Activated T-cell treated with anti-CD3 and anti-CD28 coated beads for 4 hours (primary cell): ENCODE measurements at places on chromosomes 2 and 18.

DNA sequence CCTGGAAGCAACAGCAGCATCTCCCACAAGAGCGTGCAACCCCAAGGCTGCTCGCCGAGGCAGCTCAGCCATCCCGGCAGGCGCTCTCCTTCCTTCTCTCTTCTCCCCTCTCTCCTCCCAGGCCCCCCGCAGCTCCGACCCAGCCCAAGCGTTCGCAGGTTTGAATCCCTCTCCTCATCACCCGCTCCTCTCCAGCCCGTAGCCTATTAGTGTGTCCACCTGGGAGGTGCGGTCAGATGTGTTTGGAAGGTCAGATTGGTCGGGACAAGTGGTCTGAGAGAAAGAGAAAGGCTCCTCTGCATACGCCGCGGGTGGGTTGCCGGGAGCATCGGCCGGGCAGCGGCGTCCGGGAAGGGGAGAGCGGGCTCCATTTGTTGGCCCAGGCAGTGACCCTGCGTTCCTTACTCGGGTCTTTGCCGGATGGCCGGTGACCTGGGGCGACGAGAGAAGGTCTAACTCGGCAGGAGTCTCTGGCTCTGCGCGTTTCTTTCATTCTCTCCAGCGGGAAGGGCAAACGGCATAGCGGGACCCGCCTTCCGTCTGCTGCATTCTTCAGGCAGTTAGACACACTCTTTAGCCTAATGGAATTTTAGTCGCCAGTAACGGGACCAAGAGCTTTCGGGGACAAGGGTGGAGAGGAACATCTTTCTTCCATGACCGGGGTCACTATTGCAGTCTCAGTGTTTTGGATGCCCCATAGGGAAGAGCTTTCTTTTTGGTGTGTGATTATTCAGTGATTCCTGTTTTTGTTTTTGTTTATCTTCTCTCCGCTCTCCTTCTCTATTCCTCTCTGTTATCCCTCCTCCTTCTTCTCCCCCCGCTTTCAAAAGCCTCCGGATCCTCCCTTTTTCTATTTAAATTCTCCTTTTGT lies 1.1 kb upstream of the TMEFF2 start:
- DNase-seq, result no peak

- DNase-seq, result no peak
These were observed 1306.8 kb upstream of the NXPH2 start for GRCh38 chr2:140086964-140087363.

GRCh38 chr2:98317214-98317613 lies 29.0 kb upstream of the CNGA3 start:
- no peak for DNase-seq

GRCh38 chr2:26709323-26710110 lies 17.0 kb downstream of the KCNK3 start:
- DNase-seq, result no peak

DNA sequence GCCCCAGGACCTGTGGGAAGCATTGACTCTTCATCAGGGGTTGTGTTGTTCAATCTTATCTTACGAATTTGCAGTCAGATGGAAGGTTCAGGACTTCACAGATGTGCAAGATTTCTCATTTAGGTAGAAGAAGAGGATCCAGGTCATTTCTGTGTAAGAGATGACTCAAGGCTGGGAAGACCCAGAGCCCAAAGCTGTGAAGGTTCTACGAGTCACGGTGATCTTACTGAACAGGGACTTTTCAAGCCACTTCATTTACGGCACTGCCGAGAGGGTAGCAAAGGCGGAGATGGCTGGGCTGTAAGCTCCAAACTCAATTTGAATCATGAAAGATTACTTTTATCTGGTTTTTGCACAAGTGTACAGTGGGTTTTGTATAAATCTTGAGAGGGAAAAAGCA lies 228.0 kb upstream of the MEX3C start:
- DNase-seq, result no peak

DNA sequence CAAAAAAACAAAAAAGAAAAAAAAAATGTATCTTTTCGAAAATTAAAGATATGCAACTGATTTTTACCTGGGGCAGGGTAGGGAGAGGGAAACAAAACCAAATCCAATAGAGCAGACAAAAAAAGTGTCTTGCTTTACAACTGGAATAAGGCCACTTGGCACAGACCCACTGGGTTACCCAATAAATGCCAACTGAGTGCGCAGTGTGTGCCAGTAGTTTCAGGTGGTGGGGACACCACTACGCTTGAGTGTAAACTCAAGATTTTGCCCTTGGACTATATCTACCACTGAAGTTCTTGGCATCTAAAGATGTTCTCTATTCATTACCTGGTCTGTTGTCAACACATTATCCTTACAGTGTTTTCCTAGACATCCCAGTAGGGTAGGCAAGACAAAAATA lies 16.3 kb downstream of the VPS4B start:
- DNase-seq, result no peak

DNA sequence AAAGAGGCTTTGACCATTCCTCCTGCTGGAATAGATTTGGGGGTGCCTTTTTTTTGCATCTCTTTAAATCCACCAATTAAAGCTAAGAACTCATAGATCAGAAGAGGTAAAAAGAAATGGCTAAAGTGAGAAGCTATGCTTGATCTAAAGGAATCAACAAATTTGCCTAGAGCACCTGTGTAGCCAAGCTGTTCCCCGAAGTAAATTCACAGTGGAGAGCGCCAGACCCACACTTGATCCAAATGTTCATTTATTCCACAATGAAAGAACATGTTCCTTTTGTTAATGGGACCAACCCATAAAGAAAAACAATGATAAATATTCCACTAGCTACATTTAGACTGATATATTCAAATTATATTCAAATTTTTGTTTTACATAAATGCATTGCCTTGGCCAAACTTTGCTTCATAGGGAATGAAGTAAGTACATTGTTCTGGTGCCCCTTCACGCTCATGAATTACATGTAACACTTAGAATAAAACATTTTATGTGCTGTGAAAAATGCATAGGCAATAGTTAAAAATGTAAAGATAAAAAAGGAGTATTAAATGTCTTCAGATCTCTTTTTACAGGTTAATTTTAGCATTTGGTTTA lies 167.4 kb downstream of the PKP4 start:
- no peak for DNase-seq

- no peak for DNase-seq
These were observed 31.7 kb upstream of the DNMT3A start for GRCh38 chr2:25373269-25373981.

DNA sequence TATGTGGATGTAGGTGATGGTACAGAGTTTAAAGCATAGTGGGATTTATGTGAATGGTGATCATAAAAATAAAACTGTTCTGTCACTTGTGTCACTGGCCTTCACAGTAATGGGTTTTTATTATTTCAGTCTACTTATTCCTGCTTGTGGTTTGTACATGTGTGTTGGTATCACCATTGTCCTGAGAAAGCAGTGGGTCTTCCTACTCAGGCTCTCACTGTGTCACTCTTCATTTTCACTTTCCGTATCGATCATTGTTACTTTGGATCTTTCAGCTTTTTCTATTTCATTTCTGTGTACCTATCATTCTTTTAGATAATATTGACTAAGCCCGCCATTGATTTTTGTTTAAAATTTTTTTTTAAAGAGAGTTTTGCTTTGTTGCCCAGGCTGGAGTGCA lies 7.4 kb downstream of the MRPL30 start:
- DNase-seq, result no peak

GRCh38 chr2:37583402-37583801 lies 88.0 kb downstream of the CDC42EP3 start:
- DNase-seq, result no peak

GRCh38 chr2:236657215-236657614 lies 87.6 kb downstream of the ACKR3 start:
- DNase-seq, result no peak

DNA sequence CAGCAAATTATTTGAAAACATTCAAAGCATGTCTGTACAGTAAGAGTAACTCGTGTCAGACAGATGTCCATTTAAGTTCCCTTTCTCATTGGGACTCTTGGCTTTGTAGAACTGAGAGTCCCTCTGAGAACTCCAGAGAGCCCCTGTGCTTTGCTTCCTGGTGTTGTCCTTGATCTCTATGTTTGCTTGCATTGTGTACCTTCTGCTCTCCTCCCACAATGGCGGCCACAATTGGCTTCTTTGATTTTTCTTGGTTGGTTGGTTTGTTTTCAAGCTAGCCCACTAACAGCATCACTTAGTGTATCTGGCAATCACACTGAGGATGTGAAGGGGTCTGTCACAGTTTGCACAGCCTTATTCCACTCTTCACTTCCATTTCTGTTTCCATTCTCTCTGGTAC lies 15.1 kb downstream of the ASB18 start:
- DNase-seq, result no peak

- DNase-seq, result no peak
These were observed 3.2 kb upstream of the NEU2 start for GRCh38 chr2:233029321-233029720.

DNA sequence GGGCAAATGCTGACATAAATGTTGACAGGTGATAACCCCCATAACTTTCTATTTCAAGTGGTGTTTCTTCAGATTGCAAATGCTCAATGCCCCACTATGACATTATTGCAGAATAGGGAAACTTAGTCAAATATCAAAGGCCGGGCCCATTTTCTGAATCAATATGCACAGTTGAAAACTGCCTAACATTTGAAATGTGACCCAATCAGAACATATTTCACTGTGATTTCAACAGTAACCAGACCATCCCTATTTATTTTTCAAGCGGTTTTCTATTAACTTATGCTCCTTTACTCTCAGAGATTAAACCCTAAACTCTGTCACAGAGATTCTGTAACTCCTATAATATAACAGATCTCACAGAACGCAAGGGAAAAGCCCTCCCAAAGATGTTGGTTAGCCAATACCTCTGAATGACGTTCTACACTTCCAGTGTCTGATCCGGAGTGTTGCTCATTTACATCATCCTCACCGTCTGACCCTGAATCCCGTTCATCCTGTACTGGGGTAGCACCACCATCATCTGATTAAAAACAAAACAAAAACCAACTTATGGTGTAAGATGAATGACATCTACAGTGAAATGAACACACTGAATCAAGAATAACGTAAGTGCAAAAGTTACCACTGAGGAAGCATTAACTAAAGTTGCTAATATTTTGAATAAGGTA lies 2.9 kb downstream of the IWS1 start:
- DNase-seq, result no peak

DNA sequence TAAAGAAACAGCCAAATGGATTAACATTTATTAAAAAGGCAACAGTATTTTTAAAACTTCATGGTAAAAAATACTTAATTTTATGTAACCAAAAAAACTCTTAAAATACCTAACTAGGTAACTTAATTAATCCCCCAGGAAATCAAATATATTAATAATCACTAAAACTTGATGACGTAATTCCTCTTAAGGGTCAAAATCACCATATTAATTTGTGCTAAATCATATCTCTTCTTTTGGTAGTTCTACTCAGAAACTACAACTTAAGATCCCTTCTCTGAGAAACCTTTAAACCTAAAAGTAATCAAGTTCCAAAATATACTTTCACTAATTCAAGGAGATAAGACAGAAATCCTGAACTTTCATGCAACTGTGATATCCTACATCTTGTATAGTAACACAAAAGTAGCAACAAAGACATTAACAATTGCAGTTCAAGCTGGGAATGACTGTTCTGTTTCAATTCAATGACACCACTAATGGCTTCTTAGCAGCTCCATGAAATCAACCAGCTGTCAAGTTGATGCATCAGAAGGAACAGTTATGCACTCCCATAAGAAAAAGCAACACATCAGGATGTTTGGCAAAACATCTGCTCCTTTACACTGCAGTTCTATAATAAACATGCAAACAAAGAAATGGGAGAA lies 4.0 kb downstream of the BAZ2B start:
- no peak for DNase-seq

GRCh38 chr18:12417687-12418086 lies 10.0 kb downstream of the PRELID3A start:
- no peak for DNase-seq

- DNase-seq, result no peak
These were observed 87.2 kb downstream of the PKP4 start for GRCh38 chr2:158543957-158544356.

- no peak for DNase-seq
These were observed 503.6 kb downstream of the ERBB4 start for GRCh38 chr2:212034841-212035585.

- DNase-seq, result no peak
These were observed 58.4 kb upstream of the GREB1L start for GRCh38 chr18:21183670-21184069.
